ENCODE measurements at places on chromosomes 4 and X. TPM values are rescaled to one million over a fixed set of nuclear protein-coding genes. Genes with fewer than 3 reads are reported as not detected.

The LINC00632 gene
- total RNA-seq = 7.5 TPM

The SSX1 gene
- total RNA-seq = not detected

DNA sequence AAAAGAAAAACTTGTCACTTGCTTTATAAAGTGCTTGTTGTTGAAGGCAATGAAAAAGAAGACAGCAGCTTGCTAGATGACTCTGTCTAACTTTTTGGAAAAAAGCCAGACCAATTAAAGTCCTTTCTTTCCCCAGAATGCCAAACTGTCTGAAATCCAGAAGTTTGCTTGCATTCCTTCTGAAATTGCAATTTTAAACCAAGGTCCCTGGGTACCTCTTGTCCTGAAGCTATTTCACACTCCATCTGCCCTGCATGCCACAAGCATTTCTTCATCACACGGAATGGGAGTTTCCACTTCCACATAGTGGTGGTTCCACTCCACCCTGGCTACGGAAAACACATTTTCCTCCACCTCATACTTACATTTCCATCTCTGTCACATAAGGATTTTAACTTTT is 101.0 kb downstream of the PAPSS1 start:
- no peaks in the 10 kb centered on the region for H3K27me3 ChIP-seq
- H3K27ac ChIP-seq = no peak overlapping the region
- peak; percentile 76 for DNase-seq
- peaks cover 18% of the 10 kb centered on the region for H3K4me1 ChIP-seq
- H3K36me3 ChIP-seq = peaks cover 11% of the 10 kb centered on the region

DNA sequence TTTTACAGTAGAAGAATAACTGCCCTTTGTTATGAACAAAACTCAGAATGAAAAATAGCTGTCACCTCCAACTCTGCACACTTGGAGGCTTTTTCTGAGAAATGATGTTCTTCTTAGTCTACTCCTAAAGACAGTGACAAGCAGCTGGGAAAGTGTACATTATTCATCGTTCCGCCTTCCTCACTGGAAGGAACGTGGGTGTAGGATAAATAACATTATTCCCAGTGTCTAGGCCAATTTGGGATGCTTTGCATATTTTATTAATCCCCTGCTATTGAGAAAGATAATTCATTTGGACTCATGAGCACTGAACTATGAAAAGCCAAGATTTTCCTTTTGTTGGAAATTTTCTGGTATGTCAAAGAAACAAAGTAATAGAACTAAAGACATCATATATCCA is 87.8 kb downstream of the VCX2 start:
- H3K4me3 ChIP-seq = no peak overlapping the region
- H3K27ac ChIP-seq = no peak overlapping the region
- H3K36me3 ChIP-seq = no peaks in the 10 kb centered on the region
- peak; percentile 4 for DNase-seq

DNA sequence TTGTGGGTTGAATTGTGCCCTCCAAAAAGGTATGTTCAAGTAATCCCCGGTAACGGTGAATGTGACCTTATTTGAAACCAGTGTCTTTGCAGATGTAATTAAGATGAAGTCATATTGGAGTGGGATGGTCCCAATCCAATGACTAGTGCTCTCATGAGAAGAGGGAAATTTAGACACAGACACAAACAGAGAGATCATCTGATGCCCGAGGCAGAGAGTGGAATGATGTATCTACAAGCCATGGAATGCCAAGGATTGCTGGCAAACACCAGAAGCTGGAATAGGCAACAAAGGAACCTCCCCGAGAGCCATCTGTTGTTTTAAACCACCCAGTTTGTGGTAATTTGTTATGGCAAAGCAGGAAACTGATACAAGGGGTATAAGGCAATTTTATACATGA is 35.1 kb downstream of the RPS6KA3 start:
- no peak for DNase-seq
- H3K4me1 ChIP-seq = no peaks in the 10 kb centered on the region
- no peak overlapping the region for H3K4me3 ChIP-seq

- H3K27ac ChIP-seq = no peak overlapping the region
- no peaks in the 10 kb centered on the region for H3K36me3 ChIP-seq
- peaks cover 17% of the 10 kb centered on the region for H3K4me1 ChIP-seq
- H3K27me3 ChIP-seq = no peaks in the 10 kb centered on the region
- H3K4me3 ChIP-seq = no peak overlapping the region
Measured at GRCh38 chr4:177315767-177316464, 6.2 kb downstream of the NEIL3 start.

DNA sequence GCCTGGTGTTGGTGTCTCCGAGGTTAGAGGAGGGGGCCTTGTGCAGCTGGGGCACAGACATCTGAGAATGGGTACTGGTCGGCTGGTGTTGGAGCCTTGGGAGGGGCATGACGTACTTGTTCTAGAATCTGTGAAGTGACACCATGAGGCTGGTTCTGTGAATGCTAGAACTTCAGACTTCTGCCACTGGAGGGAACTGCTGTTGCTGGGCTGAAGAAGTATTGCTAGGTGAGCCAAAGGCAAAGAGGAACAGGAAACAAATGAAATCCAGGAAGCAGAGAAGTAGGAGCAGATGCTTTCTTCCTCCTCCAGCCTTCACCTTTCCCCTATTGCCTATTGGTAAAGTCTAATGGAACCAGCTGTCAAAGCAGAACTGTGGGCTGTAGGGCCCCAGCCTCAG is 120.9 kb upstream of the DDIT4L start:
- H3K27ac ChIP-seq = no peak overlapping the region
- no peak overlapping the region for H3K4me3 ChIP-seq
- no peak for DNase-seq
- H3K4me1 ChIP-seq = no peaks in the 10 kb centered on the region

DNA sequence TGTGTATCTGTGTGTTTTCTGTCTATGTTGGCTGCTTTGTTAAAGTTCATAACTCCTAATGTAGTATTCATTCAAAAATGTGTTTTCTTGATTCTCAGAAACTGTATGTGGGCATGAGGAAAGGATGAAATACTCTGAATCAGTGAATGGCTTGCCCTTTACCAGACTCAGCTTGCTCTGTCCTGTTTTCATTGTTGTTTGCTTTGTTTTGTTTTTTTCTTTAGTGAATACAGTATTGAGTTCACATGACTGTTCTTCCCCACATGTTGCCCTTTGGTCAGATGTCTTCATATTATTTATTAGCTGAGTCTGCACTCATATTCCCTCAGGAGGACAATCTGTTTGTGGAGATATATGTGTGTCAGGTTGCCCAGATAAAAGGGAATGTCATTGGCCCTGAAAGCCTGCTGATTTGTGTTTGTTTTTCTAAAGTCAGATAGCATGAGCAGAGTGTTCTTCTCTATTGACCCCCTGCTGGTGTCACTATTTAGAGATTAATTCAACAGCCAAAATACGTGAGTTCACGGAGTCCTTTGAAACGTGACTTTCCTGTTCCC is 1184.4 kb downstream of the RPA4 start:
- no peak for DNase-seq
- H3K4me1 ChIP-seq = no peaks in the 10 kb centered on the region
- H3K36me3 ChIP-seq = no peaks in the 10 kb centered on the region
- no peak overlapping the region for H3K27ac ChIP-seq

GRCh38 chr4:177047070-177047850 is 254.5 kb upstream of the VEGFC start:
- H3K27ac ChIP-seq = no peak overlapping the region
- peak; percentile 79 for DNase-seq
- no peaks in the 10 kb centered on the region for H3K36me3 ChIP-seq
- peaks cover 24% of the 10 kb centered on the region for H3K27me3 ChIP-seq

All from A673 (cell line).